ENCODE measurements at places on chromosomes 16 and 17.

DNA sequence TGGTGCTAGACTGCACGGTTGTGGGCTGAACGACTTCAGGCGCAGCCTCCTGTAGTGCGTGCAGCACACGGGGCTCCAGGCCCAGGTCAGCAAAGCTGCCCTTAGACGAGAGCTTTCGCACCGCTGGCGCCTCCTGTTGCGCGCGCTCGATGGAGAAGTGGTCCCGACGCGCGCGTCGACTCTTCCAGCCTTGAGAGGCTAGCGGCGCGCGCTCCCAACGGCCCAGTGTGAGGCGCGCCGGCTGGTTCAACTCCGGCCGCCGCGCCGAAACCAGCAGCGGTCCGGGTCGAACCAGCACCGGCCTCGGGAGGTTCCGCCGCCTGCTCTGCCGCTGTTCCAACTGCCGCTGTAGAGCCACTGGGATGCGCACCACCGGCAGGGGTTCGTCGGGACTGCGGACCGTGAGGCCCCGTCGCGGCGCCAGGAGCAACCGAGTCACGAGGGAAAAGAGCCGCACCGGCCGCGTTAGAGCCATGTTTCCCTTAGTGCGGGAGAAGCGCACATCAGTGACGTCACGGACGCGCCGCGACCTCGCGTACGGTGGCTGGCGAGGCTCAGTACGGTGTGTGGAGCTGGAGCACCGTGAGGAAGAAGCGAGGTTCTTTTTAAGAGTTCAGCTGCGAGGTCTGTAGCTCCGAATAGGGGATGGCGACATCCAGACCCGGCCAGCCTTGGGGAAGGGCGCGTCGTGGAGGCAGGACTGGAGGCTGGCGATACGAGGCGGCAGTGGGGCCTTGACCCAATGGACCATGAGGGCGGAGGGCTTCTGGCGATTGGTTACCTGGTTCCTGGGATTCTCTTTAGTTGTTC, at the start of the genes DDX28 and DUS2:
Gene DDX28 (minus strand): TSS at position 505 of the 810 bp plus-strand sequence. CDS start 30 bp downstream, at position 475.
Gene DUS2 (plus strand): TSS at position 557 of the 810 bp plus-strand sequence. CDS start 14,740 bp downstream, outside the sequence.
- peak; percentile 74 for DNase-seq

- no peak for DNase-seq
Measured at GRCh38 chr17:81550830-81551457, 1.2 kb downstream of the FAAP100 start.

DNA sequence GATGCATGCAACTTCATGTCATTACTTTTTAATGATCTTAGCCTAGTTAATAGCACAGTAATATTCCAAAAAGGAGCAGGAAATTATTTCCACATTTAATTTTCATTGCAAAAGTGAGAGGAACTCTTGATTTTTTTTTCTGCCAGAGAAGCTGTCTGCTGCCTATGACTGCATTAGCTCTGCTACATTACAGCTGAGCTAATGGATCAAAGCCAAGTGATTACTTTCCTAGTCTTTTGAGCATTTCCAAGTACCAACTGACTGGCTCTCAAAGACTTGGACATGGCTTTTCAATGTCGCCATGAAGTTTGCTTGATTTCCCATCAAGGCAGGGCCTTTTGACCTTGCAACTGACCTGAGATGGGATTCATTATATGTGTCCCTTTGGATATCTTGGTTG, 356.6 kb upstream of the XYLT1 start:
- DNase-seq, result no peak

DNA sequence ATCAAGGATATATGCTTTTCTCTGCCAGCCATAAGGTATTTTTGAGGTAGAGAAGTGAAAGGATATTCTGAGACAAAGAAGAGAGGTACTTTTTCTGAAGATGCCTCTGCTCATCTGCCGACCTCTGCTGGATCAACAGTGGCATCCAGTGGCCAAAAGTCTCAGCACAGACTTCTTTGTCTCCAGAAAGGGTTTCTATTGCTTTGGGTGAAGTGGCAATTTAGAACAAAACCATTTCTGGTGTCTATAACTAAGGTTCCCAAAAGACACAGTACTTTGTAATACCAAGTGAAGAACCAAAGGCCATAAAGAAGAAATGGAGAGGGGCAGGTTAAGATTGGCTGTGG, 155.2 kb upstream of the C17orf78 start:
- DNase-seq, result peak; percentile 15

DNA sequence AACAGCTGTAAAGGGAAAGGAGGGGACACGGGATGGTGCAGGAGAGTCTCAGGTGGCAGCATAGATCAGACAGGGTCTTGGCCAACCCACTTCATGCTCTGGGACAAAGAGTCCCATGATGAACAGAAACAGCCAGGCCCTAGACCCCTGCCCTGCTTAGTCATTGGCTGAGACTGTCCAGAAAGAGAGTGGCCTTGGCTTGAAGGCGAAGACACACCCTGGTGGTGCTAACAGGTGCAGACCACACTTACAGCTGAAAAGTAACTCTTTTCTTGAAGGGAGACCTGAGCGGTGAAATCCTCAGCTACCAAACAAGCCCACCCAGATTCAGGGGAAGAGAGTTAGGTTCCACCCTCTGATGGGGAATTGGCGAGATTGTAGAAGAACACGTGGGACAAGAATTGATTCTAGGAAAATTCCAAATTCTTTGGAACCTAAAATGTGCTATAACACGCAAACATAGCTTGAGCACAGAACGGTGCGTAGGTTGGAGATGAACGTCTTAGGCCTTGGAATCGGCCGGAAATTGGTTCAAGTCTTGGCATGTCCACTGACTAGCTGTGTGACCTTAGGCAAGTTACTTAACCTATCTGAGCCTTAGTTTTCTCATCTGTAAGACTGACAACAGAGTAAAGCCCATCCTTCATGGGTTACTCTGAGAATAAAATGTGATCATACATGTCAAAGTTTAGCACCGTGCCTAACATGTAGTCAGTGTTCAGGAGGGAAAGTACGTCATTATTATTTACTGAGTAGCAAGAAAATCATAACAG, 12.5 kb upstream of the MLYCD start:
- no peak for DNase-seq

DNA sequence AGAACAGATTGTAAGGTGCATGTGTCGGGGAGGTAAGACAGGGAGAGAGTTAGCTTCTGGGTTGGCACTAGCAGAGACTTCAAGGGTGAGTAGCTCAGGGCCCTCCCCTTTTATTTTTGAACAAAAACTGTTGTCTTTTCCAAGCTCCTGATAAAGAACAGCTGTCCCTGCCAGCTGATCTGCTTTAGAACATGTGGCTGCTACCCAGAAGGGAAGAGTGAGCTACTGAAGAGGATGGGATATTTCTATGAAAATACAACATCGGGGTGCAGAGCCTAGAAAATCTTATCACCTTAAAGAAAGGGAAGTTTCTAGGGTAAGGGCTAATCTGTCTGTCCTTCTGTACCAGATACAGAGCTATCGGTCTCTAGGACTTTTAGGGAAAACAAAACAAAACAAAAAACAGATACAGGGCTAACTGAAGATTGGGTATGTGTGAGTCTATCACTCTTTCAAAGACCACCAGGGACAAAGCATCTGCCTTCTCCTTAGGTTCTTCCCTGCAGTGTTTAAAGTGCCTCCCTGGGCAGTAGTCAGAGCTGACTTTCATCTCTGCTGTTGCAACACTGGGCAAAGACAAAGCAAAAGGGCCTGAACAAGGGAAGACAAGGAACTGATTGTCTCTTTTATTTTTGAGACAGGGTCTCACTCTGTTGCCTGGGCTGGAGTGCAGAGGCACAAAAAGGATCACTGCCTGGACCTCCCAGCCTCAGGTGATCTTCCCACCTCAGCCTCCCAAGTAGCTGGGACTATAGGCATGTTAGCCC, 5.0 kb upstream of the DHRS13 start:
- no peak for DNase-seq

- peak; percentile 11 for DNase-seq
Measured at GRCh38 chr16:9256196-9256595, 164.8 kb downstream of the HAPSTR1 start.

DNA sequence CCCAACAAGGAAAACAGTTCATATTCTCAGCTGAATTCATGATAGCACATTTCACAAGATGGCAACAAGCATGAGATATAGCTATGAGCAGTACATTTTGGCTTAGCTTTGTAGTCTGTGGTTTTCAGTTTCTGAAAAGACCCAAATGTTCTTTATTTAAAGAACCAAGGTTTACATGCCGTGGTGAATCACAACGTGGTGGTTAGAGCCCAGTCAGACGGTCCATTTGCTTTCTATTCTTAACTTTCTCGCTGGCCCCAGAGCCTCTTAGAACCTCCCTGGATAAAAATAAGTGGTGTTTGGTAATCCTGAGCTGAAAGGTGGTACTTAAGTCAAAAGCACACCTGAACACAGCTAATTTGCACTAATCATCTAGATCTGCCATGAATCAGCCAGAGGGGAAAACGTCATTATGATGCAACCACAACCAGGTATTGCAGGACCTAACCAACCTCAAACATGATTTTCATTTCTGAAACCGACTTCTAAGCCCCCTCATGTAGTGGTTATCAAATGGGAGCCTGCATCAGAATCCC, 18.6 kb upstream of the HAPSTR1 start:
- no peak for DNase-seq

DNA sequence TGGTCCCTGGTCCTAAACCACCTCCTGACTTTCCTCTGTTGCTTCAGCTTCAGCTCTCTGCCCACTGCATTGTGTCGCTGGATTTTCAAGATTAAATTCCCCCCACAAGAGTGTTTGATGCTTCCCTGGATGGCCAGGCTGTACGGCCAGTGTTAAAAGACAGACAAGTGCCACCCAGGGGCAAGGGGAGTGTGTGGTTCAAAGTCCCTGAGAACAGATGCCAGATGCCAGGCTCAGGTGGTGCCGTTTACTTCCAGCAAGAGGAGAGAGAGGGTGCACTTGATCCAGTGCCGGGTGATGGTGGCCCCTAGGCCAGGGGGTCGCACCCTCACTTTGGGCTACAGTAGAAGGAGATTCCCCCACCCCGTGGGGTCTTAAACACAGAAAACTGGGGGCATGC, 109.2 kb downstream of the RPTOR start:
- DNase-seq, result no peak

GRCh38 chr17:73429440-73430164, 117.8 kb upstream of the CDC42EP4 start:
- DNase-seq, result peak; percentile 85

- DNase-seq, result no peak
Measured at GRCh38 chr16:66521252-66521713, 28.6 kb downstream of the TK2 start.

DNA sequence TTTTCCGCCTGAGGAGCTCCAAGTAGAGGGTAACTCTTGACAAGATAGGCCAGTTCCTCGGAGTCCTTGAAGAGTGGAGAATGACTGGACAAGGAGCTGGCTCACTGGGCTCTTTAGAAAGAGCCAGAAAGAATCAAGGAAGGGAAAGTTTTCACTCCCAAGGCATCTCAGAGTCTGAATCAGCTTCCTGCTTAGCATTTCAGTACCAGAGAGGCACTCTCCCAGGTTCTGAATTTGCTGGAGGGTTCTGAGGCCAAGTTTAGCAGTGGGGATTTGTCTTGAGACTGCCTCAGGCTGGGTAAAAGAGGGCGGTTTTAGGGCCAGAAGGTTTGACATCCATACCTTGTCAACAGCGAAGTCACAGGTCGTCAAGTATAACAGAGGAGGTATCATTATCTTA, 25.5 kb downstream of the GP2 start:
- DNase-seq, result no peak

DNA sequence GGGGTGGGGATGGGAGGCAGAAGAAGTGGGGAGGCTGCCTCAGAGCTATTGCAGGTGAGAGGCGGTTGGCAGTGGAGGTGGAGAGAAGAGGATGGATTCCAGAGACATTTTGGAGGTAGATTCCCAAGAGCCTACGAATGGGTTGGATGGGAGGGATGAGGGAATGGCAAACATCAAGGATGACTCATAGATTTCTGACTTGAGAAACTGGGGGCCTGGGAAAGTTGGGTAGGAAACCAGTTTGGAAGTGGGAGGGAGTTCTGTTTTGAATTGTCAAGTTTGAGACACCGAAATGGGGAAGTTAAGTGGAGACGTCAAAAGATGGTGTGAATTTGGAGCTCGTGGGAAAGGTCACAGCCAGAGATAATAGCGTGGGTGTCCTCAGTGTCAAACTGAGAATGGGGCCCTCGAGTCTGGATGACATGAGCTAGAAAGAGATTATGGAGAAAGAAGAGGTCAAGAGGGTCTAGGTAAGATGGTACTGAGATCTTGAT, 6.2 kb upstream of the CYLD start:
- DNase-seq, result no peak

GRCh38 chr17:6536053-6536452, 20.3 kb downstream of the PITPNM3 start:
- DNase-seq, result no peak

DNA sequence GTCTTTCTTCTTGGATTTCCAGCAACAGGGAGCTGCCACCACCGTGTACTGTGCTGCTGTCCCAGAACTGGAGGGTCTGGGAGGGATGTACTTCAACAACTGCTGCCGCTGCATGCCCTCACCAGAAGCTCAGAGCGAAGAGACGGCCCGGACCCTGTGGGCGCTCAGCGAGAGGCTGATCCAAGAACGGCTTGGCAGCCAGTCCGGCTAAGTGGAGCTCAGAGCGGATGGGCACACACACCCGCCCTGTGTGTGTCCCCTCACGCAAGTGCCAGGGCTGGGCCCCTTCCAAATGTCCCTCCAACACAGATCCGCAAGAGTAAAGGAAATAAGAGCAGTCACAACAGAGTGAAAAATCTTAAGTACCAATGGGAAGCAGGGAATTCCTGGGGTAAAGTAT, 389.0 kb downstream of the MAF start:
- DNase-seq, result no peak

DNA sequence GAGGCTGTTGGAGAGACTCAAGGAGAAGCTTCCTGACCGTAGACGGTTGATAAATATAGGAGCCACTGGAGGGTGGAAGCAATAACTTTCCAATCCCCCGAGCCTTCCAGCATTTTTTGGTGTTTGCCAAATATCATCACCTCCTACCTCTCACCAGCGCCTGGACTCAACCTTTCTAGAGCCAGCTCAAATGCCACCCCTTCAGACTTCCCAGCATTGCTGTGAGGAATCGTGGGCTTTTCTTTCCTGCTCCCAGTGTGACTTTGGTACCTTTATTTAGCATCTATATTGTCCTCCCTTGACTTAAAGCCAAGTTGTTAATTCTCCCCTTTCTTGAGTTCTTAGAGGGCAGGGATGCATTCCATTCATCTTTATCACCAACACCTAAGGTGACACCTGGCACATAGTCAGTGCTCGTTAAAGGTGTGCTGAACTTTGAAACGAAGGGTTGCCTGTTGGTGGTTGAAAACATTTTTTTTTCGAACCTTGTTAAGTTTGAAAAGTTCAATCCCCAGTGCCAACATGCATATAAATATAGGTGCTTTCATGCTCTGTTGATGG, 35.3 kb upstream of the CCR7 start:
- DNase-seq, result no peak

DNA sequence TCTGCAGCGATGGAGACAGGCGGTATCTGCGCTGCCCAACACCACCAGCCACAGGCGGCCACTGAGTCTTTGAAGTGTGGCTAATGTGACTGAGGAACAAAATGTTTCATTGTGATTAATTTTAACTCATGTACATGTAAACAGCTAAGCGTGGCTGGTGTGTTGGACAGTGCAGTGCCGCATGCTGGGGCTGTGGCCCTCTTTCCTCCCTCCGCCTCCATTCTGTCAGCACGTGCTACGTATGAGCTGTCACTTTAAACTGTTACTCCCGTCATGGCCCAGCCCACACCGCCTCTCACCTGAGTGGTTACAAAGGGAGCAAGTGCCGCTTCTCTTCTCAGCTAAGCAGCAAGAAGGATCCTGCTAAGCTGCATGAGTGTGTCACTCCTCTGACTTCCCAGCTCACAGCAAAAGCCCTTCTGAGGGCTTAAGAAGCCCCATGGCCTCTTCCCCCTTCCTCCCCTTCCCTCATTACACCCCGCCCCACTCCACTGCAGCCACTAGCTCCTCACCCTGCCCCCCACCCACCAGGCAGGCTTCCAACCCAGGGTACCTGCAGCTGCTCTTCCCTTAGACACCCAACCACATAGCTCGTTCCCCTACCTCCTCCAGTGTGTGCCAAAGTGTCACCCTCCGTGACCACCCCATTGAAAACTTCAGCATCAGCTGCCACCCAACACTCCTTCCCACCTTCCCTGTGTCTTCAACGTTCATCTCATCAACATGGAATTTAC, 15.0 kb downstream of the HASPIN start:
- DNase-seq, result peak; percentile 67
